Esophagus squamous epithelium (tissue), 5 donors: ENCODE measurements at places on chromosomes 16 and 17.

DNA sequence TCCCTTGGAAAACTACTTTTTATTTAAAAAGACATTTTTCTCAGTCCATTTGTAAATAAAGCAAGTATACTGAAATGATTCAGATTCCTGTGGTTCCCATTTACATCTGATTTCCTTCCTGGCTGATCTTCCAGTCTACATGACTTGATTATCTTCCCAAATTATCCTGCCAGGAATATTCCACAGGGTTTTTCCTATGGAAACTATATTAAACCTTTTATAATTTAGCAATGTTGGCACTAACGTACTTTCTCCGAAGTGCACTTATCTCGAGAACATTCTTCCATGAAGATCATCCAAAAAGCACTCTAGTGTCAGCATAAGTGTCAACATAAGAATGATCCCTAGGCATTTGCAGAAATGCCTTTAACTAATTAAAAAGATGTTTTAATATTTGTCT, 347.7 kb upstream of the KIF2B start:
- DNase-seq, result no peak

DNA sequence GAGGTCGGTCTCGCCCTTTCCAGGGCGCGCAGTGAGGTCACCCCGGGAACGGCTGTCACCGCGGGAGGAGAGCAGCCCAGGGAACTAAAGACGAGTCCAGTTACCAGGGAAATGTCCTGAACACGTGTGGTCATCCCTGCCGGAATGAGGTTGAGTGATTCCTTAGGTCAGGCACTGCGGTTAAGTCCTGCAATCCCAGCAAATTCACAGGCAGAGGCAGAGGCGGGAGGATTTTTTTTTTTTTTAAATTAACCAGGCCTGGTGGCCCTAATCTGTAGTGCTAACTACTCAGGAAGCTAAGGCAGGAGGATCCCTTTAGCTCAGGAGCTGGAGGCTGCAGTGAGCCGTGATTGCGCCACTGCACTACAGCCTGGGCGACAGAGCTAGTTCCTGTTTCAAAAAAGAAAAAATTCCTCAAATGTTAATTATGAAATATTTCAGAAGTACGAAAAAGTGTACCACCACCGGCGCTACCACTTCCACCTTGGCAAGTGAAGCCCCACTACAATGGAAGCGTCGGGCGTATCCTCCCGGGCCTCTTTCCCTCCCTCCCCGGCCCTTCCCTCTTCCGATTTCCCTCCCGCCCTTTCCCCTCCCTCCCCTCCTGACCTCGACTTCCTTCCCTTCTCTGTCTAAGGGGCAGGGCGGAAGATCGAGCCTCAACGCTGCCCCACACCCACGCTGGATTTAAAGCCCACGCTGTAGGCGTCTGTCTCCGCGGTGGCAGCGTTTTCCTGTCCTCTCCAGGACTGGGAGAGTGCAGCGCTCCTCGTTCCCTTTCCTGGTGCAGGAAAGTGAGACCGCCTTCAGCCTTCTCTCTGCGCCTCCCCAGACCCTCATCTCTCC, 27.3 kb downstream of the SLFN11 start:
- no peak for DNase-seq

DNA sequence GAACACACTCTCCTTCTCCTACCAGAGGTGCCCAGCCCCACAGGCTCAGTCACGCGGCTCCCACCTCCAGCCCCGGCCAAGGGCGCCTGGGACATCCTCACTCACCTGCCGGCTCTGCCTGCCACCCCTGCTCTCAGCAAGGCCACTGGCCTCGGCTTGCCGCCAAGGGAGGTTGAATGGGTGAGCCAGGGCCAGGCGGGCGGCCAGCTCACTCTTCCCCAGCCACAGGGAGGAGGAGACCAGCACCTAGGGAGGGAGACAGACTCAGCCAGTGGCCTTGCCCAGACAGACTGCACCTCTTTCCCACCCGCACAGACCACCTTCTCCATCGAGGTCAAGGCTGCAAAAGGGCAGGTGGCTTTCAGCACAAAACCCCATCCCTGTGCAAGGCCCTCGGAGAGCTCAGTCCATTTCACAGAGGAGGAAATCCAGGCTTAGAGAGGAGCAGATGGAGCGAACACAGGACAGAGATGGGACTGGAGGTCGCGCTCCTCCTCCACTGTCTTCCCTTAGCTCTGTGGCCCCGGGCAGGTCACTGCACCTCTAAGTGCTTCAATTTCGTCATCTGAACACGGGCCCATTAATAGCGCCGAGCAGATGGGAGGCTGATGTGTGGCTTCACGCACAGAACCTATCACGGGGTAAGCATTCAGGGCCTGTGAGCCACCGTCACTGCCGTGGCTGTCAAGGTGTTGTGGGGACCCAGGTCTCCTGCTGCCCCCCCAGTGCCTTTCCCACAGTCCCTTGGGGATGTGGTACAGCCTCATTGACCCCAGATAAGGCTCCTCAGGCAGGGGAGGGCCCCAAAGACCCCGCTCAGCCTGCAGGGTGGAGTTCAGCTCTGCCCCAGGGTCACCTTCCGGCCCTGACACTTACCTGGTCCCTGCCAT, 56.1 kb downstream of the RMI2 start:
- no peak for DNase-seq

GRCh38 chr16:49574826-49575225, 201.2 kb downstream of the C16orf78 start:
- DNase-seq, result no peak

- no peak for DNase-seq
Observed at GRCh38 chr17:78322858-78323455, 36.9 kb downstream of the SOCS3 start.

DNA sequence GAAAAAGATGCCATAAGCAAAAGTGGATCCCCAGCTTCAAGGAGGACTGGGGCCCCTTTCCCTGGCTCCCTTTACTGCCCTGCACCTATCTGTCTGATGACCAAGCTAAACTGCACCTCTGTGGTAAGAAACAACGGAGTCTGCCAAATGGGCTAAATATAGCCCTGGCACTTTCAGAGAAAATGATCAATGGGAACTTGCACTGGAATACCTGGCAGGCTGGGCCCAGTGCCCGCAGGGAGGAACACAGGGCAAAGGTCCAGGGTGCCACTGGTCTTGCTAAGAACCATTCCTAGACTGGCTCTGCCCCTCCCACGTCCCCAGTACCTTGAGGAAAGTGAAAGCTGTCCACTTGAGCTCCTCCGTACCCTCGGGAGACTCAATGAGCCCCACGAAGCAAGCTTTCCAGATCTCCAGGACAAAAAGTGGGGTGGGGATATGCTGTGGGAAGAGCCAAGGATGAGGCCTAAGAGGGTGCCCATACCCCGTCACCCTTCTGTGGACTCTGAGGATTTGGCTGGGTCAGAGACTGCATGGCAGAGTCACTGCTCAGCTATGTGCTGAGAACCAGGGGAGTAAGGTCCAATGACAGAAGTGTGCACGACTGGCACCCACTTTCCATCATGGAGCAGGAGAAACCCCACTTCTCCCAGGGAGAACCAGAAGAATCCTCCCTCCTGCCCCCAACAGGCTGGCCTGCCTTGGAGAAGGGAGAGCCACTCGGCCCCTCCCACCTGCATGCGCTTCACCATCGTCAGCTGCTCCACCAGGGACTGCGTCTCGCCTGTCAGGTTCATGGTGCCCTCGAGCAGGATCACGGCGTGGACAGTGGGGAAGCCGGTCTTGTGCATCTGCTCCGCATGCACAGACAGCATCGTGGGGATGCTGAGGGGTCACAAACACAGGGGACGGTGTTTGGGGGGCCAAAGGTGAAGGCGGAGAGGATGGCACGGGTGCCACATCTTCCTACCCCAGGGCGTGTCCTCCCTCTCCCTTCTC, 17.4 kb downstream of the CSF3 start:
- no peak for DNase-seq

- DNase-seq, result no peak
Observed at GRCh38 chr17:1975573-1975972, 49.6 kb downstream of the RTN4RL1 start.

DNA sequence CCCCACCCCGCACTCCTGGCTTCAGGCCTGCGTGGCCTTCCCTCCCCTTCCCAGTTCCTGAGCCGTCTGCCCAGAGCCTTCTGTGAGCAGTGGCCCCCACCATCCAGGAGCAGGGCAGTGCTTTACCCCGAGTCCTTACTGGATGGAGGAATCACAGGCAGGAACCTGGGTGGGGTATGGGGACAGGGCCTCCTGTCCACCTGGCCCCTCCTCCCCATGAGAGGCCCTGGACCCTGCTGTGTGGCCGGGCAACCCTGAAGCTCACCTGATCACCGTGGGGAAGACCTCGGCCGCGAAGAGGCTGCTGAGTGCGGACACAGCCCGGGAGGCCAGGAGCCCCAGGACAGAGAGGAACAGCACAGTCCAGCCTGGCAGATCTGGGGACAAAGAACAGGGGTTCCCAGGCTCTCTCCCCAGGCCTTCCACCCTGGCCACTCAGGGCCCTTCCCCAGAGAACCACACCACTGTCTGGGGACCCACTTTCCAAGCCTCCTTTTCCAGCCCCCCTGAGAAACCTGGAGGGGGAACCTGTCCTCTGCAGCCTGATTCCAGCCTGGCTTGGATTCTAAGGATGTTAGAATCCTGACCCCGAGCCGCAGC, 3.2 kb downstream of the SLC22A31 start:
- no peak for DNase-seq

GRCh38 chr17:81241648-81242420, 2.7 kb downstream of the NDUFAF8 start:
- no peak for DNase-seq

DNA sequence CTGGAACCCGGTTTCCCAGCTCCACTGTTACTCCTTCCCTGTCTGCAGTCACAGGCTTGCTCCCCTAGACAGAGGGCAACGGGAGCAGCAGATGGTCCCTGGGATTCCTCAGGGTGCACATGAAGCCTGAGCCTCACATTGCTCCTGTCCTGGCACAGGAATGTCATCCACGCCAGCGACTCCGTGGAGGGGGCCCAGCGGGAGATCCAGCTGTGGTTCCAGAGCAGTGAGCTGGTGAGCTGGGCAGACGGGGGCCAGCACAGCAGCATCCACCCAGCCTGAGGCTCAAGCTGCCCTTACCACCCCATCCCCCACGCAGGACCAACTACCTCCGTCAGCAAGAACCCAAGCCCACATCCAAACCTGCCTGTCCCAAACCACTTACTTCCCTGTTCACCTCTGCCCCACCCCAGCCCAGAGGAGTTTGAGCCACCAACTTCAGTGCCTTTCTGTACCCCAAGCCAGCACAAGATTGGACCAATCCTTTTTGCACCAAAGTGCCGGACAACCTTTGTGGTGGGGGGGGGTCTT, 1.6 kb upstream of the DECR2 start:
- no peak for DNase-seq

- no peak for DNase-seq
Observed at GRCh38 chr16:71467810-71468209, 5.8 kb upstream of the ZNF23 start.
